Omental fat pad (tissue), 4 donors: ENCODE measurements at places on chromosomes 5 and 9. TPM values are rescaled to one million over a fixed set of nuclear protein-coding genes. Genes with fewer than 3 reads are reported as not detected.
A peak's percentile ranks its signal among the peaks of the same experiment; 100 is the strongest.

DNA sequence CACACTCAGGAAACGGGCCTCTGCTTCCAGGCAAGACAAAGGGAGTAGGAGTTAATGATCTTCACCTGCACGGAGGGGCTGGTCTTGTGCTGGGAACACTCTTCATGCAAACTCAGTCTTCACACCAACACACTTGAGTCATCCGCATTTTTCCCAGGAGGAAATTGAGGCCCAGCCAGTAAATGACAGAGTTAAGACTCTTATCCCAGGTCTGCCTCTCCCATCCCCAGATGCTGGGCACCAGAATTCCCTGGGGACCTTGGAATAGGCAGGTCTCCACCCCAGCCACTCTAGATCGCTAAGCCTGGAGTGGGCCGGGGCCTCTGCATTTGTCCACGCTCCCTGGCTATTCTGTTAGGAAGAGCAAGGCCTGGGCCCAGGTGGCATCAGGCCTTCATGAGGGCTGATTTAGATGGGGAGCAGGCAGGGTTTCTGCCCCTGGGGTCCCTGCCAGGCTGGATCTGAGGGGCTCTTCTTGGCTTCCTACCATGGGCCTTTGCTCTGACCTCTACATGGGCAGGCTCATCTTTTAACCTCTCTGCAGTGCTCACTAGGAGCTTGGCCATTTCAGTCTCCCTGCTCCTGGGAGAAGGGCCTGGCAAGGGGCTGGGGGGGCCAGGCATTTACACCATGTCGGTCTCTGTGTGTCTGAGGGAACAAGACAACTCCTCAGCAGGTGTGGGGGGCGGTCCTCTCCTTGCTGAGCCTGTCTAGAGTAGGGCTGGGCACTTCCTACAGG, 77.3 kb downstream of the AMBP start:
- DNase-seq = no peak

- DNase-seq = no peak
These were observed 34.7 kb upstream of the JMY start for GRCh38 chr5:79201206-79201605.

DNA sequence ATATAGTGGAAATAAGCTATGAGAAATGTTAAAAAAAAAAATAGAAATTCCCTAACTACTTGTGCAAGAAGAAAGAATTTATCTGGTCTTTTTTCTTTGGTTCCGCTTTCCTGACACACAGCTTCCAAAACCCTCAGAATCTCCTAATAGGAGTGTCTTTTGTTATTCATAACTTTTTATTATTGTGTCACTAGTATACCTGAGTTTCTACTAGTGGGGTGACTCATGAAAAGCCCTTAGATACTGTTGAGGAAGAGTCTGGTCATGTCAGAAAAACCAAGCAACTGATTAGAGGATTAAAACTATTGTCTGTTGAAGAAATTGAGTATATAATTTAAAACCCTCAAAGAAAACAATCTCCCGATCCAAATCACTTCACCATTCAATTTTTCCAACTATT, 152.8 kb upstream of the IFNE start:
- DNase-seq = no peak

- DNase-seq = no peak
These were observed 32.4 kb downstream of the PCDHGC5 start for GRCh38 chr5:141521244-141521781.

GRCh38 chr9:89879701-89880100, 274.9 kb downstream of the GADD45G start:
- DNase-seq = no peak

DNA sequence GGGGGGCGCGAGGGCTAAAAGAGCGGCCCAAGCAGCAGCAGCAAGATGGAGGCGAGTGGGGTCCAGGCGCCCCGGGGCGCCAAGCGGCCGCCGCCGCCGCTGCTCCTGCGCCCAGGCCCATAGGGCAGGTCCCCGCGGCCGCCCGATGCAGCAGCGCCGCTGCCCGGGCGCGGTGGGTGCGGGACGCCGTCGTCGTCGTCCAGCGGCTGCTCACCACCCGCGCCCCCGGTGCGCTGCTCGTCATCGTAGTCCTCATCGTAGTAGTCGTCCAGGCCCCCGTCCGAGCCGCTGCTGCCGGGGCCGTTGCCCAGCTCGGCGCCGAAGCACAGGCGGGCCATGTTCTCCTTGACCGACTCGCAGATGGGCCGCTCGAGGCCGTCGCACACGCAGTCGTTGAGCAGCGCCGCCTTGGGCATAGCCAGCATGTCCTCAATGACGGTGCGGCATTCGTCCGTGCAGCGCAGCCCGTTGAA, 1.5 kb downstream of the GAS1 start:
- DNase-seq = no peak

- DNase-seq = no peak
These were observed 79.4 kb upstream of the ADRB2 start for GRCh38 chr5:148746826-148747535.

DNA sequence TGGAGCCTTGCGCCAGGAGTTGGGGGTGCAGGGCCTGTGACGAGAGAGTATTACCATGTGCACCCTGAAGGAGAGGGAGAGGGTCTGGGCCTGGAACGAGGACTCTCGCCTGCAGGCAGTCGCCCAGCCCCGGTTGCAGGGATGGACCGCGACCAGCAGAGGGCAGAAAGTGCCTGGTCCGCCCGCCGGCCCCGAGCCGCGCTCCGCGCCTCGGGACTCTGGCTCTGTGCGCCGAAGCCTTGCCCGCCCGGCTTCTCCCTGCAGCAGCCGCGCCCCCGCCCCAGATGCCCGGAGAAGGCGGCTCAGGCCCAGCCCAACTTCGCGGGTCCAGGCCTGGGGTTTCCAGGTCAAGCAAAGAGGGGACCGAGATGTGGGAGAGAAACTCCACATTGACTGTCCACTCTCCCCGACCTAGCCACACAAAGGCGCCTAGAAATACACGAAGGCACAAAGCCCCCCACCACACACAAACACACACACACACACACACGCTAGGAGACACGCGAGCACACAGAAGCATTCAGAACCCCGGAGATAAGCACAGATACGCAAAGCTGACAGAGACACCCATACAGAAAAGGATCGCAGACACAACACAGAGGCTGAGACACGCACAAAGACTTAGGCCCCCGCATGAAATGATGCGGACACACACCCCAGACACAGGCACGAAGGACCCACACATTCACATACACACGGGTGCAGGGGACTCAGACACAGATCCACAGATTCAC, 2.0 kb upstream of the LMX1B start:
- no peak for DNase-seq

GRCh38 chr5:28473531-28474107, 1435.2 kb upstream of the CDH9 start:
- no peak for DNase-seq

DNA sequence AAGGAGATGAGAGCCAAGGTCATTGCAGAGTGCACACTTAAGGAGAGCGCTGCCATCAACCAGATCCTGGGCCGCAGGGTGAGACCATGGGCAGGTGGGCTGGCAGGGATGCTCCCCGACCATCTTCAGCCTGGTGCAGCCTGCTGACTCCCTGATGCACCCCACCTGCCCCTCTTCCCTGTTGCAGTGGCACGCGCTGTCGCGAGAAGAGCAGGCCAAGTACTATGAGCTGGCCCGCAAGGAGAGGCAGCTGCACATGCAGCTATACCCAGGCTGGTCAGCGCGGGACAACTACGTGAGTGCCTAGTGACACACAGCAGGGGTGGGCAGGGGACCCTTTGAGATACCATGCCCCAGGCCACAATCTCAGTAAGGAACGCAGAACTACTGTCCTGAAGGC, 28.3 kb downstream of the TCF7 start:
- peak; percentile 12 for DNase-seq

DNA sequence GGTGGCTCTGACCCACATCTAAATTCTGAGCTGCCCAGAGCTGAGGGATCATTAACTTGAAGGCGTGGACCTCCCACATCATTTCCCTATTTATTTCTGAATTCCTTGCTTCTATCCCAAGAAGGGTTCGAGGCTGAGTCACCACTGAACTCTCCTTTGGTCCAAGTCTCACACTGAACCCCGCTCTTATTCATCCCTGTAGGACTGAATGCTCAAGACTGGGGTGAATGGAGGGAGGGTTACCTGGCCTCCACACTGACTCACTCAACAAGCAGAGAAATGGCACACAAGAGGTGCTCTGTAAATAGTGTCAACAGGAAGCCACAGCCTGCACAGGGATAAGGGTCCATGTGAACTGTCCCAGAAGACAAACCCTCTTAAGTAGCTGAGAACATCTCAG, 79.1 kb upstream of the FSTL4 start:
- no peak for DNase-seq

- peak; percentile 70 for DNase-seq
These were observed 51.9 kb downstream of the NIPAL4 start for GRCh38 chr5:157511651-157512644.

DNA sequence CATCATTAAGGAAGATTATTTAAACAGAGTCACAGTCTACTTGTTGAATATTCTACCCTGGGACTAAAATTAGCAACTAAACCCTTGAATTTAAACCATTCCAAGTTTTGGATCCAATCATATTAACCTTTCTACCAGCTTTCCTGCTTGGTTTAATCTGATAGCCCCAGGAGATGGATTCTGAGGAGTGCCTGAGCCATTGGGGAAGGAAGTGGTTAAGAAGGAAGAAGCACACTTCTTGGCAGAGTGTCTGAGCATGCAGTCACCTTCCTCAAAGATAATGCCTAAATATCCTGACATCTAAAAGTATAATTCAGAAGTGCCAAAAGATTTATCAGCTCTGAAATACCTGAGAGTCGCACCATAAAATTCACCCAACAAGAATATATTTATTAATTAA, 74.1 kb upstream of the SNCAIP start:
- no peak for DNase-seq

DNA sequence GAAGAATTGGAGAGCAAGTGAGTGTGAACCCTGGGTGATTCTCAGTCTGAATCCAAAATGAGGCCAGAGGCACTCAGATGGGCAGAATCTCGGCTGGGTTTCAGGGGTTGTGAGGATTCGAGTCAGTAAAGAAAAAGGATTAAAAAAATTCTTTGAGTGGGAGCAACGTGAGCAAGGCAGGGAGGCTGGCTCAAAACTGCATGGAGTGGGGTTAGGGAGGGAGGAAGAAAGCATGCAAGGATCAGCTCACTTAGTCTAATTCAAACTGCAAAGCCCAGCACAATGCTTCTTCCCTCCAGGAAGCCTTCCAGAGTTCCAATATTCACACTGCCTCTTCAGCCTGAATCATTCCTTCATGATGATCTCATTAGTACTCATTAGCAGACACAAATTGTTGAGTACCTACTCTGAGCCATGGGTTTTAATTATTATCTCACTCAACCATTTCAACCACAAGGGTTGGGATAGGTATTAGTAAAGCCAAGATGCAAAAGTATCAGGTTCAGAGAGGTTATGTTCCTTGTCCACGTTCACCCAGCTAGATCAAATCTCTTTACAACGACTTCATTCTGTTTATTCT, 95.8 kb downstream of the BRINP1 start:
- no peak for DNase-seq

- no peak for DNase-seq
These were observed 115.3 kb upstream of the SPIN1 start for GRCh38 chr9:88272986-88273385.

DNA sequence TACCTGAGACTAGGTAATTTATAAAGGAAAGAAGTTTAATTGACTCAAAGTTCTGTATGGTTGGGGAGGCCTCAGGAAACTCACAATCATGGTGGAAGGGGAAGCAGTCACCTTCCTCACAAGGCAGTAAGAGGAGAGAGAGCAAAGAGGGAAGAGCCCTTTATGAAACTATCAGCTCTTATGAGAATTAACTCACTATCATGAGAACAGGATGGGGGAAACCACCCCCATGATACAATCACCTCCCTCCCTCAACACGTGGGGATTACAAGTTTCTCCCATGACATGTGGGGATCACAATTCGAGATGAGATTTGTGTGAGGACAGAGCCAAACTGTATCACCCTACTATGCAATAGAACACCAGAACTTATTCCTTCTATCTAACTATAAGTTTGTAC, 27.9 kb downstream of the CD274 start:
- no peak for DNase-seq

GRCh38 chr5:179504600-179505396, 45.6 kb upstream of the RUFY1 start:
- no peak for DNase-seq

GRCh38 chr9:119365291-119366027, 3.8 kb downstream of the BRINP1 start:
- DNase-seq = no peak

GRCh38 chr5:172571413-172571812, 69.7 kb upstream of the NEURL1B start:
- no peak for DNase-seq

GRCh38 chr9:29432191-29432590, 1858.9 kb upstream of the C9orf72 start:
- DNase-seq = no peak

DNA sequence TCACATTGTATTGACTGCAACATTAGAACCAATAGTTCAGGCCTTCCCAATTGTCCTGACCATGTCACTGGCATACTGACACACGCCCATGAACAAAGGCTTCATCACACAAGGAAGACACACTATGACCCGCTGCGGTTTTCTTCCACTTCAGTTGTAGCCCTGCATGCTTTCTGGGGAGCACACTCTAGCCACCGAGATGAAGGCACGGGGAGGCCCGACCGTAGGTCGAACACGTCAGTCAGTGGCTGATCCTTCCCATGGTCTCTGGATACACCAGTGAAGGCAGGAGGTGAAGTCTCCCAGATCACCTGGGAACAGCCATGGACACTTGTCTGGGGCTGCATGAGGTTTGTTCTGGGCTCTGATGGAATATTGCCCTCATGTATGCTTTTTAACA, 224.7 kb downstream of the FSTL4 start:
- DNase-seq = no peak

DNA sequence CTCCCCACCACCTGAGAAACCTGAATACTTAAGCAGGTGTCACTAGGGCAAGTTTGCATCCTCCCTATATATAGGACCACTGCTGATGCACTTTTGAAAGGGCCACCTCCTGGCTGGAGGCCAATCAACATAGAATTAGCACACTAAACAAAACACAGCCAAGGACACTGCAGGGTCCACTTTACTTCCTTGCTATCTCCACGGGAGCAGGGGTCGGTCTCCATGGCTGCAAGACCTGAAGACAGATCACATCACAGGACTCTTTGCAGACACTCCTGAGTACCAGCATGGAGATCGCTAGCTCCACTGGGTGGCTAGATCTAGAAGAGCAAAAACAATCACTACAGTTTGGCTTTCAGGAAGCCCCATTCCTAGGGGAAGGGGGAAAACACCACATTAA, 72.3 kb downstream of the C9orf153 start:
- DNase-seq = no peak

- DNase-seq = no peak
These were observed 337.4 kb upstream of the GRIA1 start for GRCh38 chr5:153153086-153153485.

Gene HSD17B4
- total RNA-seq = 159 TPM

Gene HTR1A
- total RNA-seq = not detected

Gene TRIP13
- 0.79 TPM for total RNA-seq

Gene LCP2
- 49.7 TPM for total RNA-seq

Gene PCDHGB5
- 8.5 TPM for total RNA-seq

Gene SAXO1
- not detected for total RNA-seq

Gene ADAMTSL1
- total RNA-seq = 2.0 TPM

Gene FAXDC2
- 35.6 TPM for total RNA-seq

Gene DMAC1
- 8.5 TPM for total RNA-seq

Gene DDX46
- total RNA-seq = 47.9 TPM

Gene WDR38
- total RNA-seq = not detected

Gene GPX3
- total RNA-seq = 5,296 TPM

Gene CCNI2
- total RNA-seq = not detected

Gene MOB3B
- 7.9 TPM for total RNA-seq
